PC-3 (cell line): ENCODE measurements at places on chromosomes 16 and 17. TPM values are rescaled to one million over a fixed set of nuclear protein-coding genes. Genes with fewer than 3 reads are reported as not detected.

DNA sequence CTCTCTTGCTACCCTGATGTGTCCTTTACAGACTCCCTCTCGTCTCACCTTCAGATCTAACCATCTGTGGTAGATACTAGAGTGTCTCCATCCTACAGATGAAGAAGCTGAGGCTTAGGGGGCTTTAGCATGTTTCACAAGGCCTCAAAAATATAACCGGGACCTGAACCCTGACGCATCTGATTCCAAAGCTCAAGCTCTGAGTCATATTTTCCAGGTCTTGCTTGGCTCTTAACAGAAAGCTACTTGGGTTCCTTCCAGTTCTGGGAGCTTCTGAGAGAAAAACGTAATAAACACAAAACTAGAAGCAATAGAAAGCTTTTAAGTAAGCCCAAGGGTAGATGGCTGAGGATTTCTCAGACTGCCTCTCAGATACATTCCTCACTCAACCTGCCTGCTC lies 224.3 kb upstream of the EEF2KMT start:
- DNase-seq, result no peak

GRCh38 chr16:24729243-24729950 lies at the start of gene TNRC6A:
Gene TNRC6A (plus strand): TSS chr16:24729651. CDS start chr16:24729842, 191 bp downstream.
- peak; percentile 74 for DNase-seq

DNA sequence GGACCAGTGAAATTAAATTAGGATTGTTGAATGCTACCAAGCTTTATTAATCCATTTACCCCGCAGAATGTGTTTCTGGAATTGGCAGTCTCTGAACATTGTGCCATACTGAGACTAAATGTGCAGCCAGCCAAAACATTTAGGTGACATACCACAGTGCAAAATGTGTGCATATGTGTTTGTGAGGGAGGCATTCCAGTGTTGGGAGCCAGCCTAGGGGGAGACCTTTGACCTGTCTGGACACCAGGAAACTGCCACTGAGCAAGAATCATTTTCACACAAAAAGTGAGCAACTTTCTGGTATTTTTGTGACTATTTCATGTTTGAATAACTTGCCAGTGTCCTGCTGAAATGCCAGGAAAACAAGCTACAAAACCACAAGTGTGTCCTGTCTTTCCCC lies 64.7 kb upstream of the SLC12A3 start:
- DNase-seq, result no peak

GRCh38 chr17:74260525-74260850 lies 13.5 kb upstream of the DNAI2 start:
- DNase-seq, result no peak

- DNase-seq, result no peak
These were observed 24.7 kb downstream of the ZNF276 start for GRCh38 chr16:89746043-89746442.

GRCh38 chr17:80421381-80422090 lies 6.6 kb downstream of the ENDOV start:
- DNase-seq, result no peak

DNA sequence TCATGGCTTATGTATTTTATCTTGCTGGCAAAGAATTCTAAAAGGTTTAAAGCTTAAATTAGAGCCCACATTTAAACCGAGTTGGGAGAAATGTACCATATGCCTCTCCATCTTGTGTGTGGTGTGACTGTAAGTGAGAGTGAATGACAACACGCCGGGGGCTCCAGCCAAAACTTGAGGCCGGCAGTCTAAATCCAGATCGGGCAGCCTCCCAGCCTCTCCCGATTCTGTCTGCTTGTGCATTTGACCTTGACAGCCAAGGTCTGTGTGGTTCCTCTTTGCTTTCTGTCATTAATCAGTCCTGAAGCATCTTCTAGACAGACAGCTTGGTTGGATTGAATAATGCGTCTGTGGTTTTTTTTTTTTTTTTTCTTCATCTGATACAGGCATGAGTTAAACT lies 1093.2 kb upstream of the EEF2KMT start:
- DNase-seq, result no peak

- DNase-seq, result no peak
These were observed 21.8 kb downstream of the MYH3 start for GRCh38 chr17:10635290-10635689.

- DNase-seq, result no peak
These were observed 9.0 kb downstream of the CDH5 start for GRCh38 chr16:66375451-66375850.

DNA sequence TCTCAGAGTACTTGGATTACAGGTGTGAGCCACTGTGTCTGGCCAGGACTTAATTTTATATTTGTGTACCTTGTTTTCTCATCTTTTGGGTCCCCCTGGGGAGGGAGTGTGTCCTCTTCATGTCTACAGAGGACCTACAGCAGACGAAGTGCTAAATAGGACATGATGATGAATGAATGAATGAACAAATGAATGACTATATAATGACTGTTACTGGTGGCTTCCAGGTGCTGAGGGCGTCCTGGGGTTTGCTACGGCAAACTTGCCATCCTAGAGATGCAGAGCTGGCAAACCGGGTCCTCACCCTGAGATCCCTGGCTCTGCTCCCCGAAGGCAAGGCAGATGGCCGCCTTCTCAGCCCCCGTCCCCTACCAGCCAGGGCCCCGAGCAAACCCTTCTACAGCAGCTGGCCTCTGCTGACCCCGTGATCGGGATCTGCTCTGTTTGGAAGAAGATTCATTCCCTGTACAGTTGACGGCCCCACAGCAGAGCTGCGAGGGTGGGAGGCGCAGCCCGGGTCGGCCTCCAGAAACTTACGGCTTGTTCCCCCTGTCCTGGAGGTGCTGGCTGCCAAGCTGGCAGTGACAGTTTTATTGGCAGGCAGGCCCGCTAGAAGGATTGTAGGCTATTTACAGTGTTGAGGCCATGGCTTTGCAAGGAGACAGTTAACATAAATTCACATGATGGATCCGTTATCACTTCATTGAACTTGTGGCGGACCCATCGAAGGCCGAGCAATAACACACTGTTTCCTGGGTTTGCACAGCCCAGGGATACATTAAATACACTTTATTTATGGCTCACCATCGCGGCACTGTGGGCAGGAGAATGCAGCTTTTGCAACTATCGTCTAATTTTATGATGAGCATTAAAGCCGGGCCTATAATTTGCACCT lies 197.7 kb upstream of the GSE1 start:
- DNase-seq, result no peak

DNA sequence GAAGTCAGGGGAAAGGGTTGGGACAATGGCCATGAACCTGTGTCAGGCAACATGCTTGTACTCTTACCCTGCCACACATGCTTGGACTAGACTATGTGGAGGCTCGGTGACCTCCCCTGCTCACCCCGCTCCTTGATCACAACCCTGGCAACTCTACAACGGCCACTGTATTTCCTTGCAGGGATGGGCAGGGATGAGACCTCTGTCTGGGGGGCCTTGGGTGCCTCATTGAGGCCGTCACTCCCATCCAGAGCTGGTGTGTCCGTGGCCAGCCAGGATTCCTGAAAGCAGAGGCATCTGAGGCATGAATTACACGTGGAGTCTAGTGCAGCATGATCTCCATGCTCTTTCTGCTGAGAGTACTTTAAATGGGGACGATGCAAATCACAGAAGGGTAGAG lies 948 bp downstream of the PLA2G15 start:
- no peak for DNase-seq

DNA sequence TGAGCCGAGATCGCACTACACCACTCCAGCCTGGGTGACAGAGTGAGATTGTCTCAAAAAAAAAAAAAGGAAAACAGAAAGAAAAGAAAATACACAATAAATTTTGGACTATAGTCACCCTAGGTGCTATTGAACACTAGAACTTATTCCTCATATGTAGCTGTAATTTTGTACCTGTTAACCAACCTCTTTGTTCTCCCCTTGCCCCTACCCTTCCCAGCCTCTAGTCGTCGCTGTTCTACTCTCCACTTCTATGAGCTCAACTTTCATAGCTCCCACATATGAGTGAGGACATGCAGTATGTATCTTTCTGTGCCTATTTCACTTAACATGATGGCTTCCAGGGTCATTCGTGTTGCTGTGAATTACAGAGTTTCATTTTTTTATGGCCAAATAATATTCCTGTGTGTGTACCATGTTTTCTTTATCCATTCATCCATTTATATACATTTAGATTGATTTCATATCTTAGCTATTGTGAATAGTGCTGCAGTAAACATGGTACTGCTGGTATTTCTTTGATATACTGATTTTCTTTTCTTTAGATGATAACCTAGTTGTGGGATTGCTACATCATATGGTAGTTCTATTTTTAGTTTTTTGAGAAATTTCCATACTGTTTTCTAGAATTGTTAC lies 28.3 kb downstream of the VPS35L start:
- DNase-seq, result peak; percentile 58

DNA sequence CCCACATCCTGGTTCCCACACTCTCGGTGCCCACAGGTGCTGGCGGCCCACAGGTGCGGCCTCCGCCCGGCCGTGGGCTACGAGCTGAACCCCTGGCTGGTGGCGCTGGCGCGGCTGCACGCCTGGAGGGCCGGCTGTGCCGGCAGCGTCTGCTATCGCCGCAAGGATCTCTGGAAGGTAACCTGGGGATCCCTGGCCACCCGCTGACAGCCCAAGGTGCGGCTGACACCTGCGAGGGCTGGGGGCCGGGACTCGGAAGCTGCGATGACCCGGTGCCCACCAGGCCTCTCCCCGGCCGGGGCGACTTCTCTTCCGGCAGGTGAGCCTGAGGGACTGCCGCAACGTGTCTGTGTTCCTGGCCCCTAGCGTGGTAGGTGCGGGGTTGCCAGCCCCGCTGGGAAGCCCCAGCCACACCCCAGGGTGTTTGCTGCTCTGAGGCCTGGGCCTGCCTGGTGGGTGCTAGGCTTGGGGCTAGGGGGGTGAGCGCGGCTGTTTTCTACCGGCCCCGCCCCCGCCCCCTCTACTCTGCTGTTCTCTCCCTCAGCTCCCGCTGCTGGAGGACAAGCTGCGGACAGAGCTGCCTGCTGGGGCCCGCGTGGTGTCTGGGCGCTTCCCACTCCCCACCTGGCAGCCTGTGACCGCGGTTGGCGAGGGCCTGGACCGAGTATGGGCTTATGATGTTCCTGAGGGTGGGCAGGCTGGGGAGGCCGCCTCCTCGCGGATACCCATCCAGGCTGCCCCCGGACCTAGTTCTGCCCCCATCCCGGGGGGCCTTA lies 1.0 kb downstream of the ANTKMT start:
- no peak for DNase-seq

DNA sequence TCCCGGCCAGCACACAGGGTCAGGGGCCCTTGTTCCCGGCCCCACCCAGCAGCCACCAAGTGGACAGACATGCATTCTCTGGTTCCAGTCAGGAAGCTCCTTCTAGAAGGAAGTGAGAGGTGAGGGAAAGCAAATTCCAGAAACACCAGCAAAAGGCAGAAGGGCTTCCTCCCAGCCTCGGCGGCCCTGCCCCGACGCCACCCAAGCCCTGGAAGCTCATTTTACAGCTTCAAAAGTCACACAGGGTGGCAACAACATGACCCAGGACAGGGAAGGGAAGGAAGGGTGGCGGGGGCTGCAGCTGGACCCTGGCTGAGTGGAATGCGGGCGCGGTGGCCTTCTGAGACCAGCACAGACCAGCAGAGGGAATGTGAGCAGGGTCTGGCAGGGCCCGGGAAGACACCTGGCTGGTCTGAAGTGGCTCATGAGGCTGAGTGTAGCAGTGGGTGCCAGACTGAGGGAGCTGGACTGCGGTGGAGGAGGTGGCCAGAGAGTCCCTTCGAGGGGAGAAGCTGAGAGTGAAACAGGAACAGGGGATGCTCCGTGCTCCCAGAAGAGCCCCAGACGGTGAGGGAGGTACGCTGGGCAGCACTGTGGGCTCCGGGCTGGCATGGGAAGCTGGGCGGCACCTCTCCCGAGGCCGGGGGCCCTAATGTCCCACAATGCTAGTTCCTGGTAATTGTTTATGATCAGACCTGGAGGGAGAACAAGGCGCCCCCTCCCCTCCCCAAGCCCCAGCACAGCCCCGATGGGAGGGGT lies 1.9 kb upstream of the UNC13D start:
- peak; percentile 52 for DNase-seq

Gene CTRB2
- not detected in 2 replicates for total RNA-seq

Gene NPIPA7
- 0.87 and 8.2 TPM in 2 replicates for total RNA-seq

Gene GRIN2C
- 0.04 TPM in 1 of 2 replicates, not detected in the other for total RNA-seq

Gene CCL18
- not detected in 2 replicates for total RNA-seq

Gene ZNRF1
- total RNA-seq, result 60.4 and 83.6 TPM in 2 replicates
